ENCODE measurements at places on chromosomes 4 and X. TPM values are rescaled to one million over a fixed set of nuclear protein-coding genes. Genes with fewer than 3 reads are reported as not detected.

Gene ZC4H2
- 2.7 TPM for total RNA-seq

Gene HSD17B13
- 0.18 TPM for total RNA-seq

Gene GLRB
- 10.2 TPM for total RNA-seq

Gene SYTL4
- 5.5 TPM for total RNA-seq

Gene TRIM61
- total RNA-seq: 2.1 TPM

Gene PABPC5
- total RNA-seq: 1.1 TPM

Gene MAGEE2
- total RNA-seq: not detected

Gene MAGEE1
- 1.1 TPM for total RNA-seq
